ENCODE measurements at places on chromosomes 12 and 14.

DNA sequence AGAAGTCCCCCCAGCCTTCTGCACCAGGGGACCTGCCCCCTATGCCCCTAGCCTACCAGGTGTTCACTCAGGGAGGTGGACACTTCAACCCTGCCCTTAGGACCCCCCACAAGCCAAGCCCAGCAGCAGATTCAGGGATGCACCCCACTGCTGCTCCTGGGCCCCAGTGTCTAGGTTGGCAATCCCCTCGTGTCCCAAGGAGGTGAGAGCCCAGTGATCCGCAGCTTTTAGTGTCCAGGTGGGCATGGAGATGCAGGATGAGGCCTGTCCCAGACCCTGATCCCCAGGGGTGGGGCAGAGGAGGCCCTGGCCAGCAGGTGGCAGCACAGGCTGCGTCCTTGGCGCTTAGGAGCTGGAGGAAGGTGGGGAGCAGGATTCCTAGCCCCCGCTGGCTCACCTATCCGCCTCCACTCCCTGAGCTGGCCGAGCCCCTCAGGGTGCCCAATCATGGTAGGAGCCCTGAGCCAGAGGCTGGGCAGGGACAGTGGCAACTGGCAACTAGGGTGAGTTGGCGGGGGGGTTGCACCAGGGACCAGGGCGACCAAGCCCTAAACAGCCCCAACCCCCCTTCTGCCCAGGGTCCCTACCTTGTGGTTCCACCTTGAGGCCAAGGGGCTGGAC is 4.1 kb downstream of the CKB start:
- peak; percentile 17 for DNase-seq

GRCh38 chr12:20883288-20883687 is 72.8 kb downstream of the SLCO1B3 start:
- DNase-seq: no peak

- DNase-seq: no peak
These were observed 74.4 kb downstream of the DAAM1 start for GRCh38 chr14:59262717-59263454.

- DNase-seq: no peak
These were observed 22.3 kb downstream of the B4GALNT3 start for GRCh38 chr12:482061-482460.

DNA sequence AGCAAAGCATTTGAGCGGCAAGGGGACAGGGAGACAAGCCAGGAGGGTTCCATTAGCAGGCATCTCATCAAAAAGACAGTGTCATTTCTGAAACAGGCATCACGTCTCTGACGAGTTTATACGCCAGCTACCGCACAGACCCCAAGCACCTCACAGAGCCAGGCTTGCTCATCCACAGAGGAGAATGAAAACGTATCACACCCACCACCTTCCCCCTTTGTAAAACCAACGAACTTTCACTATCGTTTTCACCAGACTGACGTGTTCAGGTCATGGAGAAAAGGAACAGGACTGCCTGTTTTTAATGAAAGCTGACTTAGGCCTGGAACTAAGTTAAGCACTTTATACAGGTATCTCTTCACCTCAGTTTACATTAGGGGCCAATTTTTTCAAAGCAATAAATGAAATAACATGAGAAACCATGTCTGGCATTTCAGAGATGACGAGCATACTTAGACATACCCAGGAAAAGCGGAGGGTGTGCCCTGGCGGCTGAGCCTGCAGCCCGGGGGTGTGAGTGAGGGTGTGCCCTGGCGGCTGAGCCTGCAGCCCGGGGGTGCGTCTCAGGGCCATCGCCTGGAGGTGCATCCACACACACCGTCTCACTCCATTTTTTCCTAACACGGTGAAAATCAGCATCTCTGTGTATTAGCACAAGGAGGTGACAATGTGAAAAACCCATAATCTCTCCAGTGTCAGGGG is 41.9 kb downstream of the STX2 start:
- no peak for DNase-seq

GRCh38 chr12:103495469-103496456 is at the start of gene C12orf42:
TSS of gene C12orf42 (minus strand) at chr12:103495968. CDS start at chr12:103478426, 17,542 bp downstream.
- no peak for DNase-seq

DNA sequence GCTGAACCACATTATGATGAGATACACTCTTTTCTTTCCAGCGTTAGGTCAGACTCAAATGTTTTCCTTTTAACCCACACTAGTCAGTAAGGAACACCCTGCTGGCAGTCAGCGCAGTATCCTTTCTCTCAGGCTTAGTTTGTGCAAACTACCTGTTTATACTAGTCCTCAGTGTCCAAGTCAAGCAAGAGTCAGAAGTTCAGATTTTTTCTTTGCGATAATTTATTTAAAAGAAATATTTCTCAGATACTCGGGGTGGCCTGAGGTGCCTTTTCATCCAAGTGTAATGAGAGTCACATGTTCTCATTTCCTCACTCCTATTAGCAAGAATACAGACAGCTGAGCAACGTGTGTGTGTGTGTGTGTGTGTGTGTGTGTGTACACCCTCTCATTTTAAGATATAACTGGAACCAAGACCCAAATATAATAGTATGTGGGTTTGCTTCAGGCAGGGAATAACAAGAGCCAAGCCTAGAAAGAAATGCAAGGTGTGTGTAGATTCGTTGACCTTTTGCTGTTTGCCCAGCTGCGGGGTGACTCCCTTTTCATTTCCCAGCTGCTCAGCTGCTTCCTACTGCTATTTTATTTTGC is 182.7 kb downstream of the KICS2 start:
- no peak for DNase-seq

GRCh38 chr14:44613061-44613712 is 106.1 kb upstream of the FSCB start:
- no peak for DNase-seq

GRCh38 chr12:569803-570434 is 93.3 kb downstream of the NINJ2 start:
- DNase-seq: peak; percentile 41

DNA sequence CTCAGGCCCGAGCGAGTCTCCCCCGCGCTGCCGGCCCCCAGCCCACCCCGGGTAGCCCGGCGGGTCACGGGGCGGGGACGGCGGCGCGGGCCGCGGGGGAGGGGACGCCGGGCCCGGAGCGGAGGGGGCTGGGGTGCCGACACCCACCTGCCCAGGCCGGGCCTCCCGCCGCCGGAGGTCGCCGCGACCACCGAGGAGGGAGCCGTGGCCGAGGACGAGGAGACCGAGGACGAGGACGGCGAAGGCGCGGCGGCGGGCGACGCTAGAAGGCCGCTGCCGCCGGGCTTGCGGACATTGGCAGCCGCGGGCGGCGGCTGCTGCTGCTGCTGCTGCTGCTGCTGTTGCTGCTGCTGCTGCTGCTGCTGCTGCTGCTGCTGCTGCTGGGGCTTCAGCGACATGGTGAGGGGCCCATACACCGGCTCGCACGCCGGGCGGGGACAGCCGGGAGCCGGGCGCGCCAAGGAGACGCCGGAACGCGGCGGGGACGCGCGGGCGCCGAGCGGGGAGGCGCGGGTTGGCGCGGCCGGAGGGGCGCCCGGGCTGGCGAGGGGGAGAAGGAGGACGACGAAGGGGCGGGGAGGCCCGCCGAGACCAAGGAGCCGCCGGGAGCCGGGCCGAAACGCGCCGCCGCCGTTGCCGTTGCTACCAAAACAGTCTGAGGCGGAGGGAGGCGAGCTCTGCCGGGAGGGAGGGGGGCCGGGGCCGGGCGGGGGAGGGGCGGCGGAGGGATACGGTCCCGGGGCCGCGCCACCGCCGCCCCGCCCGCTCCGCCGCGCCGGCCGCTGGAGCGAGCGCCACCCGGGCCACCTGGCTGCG is at the start of gene ATXN2:
TSS of gene ATXN2 (minus strand) at position 679 of the 816 bp plus-strand sequence. CDS start at position 398, 281 bp downstream.
- peak; percentile 90 for DNase-seq

DNA sequence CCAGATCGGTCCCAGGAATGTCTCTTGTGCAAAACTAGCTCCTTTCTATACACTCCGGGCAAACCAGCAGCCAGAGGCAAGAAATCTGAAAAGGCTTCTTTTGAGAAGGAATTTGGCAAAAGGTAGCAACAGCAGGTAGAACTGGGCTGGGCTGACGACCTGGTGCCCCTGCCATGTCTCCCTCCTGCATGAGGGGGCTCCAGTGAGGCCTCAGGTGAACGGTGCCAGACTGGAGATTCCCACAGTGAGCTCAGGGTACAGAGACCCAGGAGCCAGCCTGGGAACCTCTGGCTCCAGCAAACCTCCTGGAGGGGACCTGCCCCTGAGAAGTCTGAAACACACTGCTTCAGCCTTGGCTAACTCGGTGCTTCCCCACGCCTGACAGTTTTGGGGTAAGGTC is 10.8 kb downstream of the ITPK1 start:
- DNase-seq: no peak

GRCh38 chr12:108566452-108566851 is 4.1 kb downstream of the ISCU start:
- DNase-seq: no peak

DNA sequence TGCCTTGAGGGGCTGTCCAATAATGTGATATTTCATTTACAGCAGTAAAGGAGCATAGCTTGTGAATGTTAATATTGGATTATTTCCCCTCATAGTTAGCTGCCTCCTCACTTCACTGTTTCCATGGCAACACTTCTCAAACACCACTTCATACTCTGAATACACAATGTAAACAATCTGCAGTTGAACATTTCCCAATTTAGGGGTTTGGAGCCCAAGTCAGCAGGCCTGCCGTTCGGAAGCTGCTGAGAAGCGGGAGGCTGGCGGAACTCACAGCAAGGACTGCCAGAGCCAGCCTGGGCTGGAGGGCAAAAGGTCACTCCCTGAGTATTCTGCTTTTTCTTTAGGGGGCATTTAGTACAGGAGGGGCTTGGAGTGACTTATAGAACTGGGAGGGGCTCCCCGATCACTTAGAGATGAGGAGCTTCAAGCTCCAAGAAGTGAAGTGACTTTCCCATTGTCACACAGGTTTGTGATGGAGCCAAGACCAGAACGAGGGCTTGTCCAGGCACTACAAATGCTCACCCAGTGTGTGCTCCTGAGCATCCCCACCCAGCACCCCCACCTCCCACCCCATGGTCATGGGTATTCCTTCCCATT is 12.1 kb upstream of the SLC24A4 start:
- DNase-seq: no peak

DNA sequence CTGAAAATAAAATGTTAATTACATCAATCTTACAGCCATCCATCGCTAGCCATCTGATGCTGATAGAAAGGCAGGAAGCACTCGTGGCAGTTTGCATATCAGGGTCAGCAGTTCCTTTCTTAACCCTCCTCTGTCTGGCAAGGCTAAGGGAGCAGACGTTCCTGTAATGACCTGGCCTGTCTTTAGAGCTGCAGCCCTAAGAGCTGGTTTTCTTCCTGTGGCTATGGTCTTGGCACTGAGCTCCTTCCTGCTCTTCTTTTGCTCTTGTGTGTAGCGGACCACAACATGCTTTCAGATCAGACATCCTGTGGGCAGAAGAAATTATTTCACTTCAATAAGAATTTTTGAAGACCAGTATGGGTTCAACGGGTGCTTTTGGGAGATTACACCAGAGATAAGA is 170.4 kb downstream of the DAD1 start:
- peak; percentile 23 for DNase-seq

GRCh38 chr12:39367494-39367893 is 75.4 kb downstream of the KIF21A start:
- no peak for DNase-seq

DNA sequence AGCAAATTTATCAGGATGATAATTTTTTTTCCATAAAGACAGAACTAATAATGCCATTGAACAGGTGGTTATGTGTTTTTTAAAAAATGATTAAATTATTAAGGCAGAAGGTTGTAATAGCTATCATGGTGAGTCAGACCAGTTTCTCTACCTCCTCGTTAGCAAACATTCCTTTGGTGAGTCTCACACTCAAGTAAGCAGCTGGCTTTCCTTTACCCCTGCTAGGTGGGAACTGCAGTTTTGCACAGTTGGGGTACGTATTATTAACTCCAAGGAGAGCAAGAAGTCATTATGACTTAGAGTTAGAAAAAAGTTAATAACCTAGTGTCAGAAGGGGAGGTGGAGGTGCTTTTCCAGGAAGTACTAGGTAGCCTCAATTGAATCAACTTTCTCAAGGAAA is 165.3 kb downstream of the SNAPC1 start:
- no peak for DNase-seq

DNA sequence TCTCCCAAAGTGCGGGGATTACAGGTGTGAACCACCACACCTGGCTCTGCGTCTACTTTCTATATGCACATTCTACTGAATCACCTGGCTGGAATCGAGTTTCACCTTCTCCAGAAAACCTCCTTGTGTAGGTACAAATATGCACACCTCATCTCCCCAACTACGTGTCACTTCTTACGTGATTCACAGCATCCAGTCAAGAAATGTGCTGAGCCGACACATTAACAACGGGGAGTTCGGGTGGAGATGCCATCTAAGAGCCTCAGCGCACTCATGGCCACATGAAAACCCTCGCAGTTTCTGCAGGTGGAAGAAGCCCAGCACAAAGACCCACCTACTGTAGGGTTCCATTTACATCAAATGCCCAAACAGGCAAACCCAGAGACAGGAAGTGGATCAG is 29.3 kb downstream of the P2RX2 start:
- no peak for DNase-seq

- DNase-seq: no peak
These were observed 22.1 kb downstream of the PRKCH start for GRCh38 chr14:61343471-61343870.

GRCh38 chr14:103519837-103520212 is 2.8 kb downstream of the CKB start:
- no peak for DNase-seq

GRCh38 chr12:113903381-113903863 is 62.7 kb downstream of the RBM19 start:
- no peak for DNase-seq

- DNase-seq: no peak
These were observed 5.7 kb downstream of the CD69 start for GRCh38 chr12:9755035-9755434.

DNA sequence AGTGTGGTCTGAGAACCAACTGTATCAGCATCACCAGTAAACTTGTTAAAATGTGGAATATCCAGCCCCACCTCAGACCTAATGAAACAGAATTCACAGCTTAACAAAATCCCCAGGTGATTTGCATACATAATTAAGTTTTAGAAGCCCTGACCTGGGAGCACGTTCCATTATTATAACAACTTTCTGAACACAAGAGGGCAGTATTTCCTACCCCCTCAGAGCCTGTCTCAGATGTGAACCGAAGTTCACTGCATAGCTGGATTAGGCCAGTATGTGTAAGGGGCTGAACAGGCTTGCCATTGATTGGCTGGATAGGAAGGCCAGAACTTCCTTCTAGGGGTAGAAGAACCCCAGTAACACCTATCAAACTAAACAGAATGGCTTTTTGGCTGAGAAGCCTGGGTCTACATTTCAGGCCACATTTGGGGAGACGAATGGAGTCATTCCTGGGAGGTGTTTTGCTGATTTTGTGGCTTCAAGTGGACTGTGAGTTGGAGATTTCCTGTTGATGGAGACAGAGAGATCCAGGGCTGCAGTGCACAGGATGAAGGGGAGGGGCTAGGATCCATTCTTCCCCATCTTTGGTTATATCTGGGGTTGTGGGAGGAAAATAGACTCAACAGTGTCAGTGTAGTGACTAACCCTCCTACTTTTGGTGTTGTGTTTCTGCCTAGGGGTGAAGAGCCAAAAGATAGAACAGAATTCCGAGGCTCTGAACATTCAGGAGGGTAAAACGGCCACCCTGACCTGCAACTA is 94.7 kb upstream of the OR4E1 start:
- no peak for DNase-seq
